ENCODE measurements at places on chromosomes 16 and 17.

DNA sequence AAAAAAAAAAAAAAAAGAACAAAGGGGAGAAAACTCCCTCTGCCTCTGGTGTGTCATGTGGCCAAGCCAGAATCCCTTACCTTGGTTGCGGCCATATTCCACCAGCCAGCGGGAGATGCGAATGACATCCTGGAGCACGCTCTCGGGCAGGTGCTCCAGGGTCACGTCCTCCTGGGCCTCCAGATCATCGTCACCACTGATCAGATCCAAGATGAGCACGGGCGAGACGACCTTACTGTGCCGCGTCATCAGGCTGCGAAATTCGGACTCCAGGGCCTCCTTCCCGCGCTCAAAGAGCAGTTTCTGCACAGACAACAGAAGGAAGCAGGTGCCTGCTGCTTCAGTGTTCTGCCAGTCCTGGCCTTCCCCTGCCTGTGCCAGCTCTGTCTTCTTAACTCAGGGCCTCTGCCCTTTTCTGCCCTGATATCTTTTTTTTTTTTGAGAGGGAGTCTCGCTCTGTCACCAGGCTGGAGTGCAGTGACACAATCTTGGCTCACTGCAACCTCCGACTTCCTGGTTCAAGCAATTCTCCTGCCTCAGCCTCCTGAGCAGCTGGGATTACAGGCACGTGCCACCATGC lies 5.8 kb downstream of the EXOC7 start:
- DNase-seq = no peak

- DNase-seq = no peak
Observed at GRCh38 chr17:6497496-6498221, 53.4 kb downstream of the PIMREG start.

DNA sequence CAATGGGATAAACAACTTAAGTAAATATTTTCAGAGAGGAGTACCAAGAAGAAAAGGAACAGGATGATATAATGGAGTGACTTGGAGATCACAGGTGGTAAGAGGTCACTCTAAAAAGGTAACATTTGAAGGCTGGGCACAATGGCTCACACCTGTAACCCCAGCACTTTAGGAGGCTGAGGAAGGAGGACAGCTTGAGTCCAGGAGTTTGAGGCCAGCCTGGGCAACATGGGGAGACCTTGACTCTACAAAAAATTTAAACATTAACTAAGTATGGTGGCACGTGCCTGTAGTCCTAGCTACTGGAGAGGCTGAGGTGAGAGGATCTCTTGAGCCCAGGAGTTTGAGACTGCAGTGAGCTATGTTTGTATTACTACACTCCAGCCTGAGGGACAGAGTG lies 3.4 kb upstream of the TMEM11 start:
- no peak for DNase-seq

GRCh38 chr17:80457236-80457856 lies 19.1 kb downstream of the NPTX1 start:
- no peak for DNase-seq

GRCh38 chr17:17784657-17785267 lies 52.0 kb downstream of the SREBF1 start:
- no peak for DNase-seq

GRCh38 chr17:48194097-48194550 lies 86.6 kb downstream of the SNX11 start:
- no peak for DNase-seq

DNA sequence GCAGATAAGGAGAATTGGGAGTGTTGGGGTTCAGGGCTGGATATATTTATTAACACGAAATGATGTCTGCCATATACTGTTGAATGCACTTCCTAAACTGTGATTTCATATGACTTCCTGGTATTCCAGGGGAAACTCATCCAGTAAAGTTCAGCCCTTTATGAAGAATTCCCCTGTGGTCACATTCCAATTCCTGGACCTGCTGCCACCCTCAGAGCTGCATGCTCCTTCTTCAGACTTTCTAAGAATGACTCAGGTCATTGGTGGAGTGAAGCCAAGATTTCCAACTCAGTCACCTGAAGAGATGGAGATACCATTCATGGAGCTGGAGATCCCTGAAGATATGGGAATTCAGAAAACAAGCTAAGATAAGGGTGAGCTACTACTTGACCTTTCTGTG lies 114.2 kb upstream of the TMEM97 start:
- no peak for DNase-seq

DNA sequence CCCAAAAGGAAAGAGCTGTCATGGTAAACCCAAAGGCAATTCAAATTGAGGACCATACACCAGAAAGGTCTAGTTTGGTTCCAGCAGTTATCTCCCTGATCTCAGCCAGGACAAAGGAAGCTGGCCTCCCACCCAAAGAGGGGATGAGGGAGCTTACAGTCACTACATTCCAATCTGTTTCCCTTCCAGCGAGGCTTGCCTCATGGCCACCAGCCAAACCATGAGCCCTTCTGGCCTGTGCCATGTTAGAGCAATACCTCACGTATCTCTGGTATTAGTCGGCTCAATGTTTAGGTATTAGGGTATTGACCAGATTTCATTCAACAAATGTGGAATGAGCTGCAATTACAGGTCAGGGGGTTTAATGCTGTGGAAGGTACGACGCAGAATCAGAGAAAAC lies 8.4 kb downstream of the NDUFAB1 start:
- no peak for DNase-seq

- no peak for DNase-seq
Observed at GRCh38 chr17:46935658-46936266, 12.8 kb downstream of the GOSR2 start.

DNA sequence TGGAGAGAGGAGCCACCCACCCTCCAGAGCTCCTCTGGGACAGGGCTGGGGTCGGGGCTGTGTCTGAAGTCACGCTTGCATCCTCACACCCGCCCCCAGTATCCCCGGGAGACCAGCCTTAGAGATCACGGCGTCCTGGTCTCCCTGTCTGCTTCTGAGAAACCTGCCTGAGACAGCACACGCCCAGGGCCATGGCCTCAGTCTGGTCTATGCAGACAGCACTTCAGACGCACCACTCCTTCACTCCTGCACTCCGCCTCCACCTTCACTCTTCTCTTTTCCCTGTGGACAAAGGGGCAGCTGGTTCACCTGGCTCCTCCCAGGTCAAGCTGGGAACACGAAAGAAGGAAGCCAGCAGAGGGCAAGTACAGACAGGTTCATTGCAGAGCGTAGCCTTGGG lies 248.0 kb upstream of the GSE1 start:
- DNase-seq = no peak

DNA sequence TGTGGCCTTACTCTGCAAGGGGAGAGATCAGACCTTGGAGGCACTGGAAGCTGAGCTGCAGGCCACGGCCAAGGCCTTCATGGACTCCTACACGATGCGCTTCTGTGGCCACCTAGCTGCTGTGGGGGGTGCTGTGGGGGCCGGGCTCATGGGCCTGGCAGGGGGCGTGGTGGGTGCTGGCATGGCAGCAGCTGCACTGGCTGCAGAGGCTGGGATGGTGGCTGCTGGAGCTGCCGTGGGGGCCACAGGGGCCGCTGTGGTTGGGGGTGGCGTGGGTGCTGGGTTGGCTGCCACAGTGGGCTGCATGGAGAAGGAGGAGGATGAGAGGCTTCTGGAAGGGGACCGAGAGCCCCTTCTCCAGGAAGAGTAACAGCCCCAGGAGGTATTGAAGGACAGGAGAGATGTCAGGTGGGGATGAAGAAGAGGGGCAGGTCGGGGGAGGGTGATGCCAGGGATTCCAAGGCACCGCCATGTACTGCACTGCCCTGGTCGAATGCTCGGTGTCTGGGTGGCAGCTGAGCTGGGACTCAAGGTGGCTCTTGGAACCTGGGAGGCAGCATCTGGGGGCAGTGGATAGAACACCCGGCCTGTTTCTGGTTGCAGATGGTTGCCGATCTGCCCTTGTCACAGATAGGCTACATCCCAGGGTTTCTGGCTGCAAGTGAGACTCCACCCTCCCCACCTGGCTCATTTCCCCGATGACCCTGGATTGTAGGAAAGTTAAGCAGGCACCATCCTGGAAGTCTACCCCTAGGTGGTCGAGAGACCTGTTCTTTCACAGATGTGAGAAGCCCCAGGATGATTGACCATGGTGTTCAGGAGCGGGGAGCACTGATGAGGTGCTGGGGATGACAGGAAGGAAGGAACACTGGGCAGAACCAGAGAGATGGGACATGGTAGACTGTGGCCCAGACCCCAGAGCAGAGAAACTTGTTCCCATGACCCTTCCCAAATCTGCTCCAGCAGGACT lies 5.1 kb downstream of the RNF112 start:
- DNase-seq = no peak

DNA sequence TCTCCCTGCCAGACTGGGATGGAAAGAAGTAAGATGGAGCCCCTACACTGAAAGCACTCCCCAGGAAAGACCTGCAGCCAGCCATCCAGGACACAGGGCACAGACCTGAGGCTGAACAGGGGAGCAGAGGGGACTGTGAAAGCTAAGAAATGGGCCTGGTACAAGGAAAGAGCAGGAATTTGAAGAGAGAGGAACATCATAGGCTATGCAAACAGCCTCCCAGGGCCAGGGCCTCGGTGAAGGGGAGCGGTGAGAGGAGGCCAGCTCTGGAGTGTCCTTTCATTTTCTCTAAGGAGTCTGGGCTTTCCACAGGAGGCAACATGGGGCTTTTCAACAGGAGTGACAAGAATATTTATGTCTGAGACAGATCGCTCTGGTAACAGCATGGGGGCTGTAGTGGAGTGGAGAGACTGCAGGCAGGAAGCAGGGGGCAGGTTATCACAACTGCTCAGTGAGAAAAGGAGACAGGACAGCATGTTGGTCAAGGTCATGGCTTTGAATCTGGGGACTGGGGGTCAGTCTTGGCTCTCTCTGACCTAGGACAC lies 50.1 kb downstream of the TOM1L2 start:
- no peak for DNase-seq

- DNase-seq = no peak
Observed at GRCh38 chr17:29031488-29031887, 11.5 kb upstream of the PIPOX start.

DNA sequence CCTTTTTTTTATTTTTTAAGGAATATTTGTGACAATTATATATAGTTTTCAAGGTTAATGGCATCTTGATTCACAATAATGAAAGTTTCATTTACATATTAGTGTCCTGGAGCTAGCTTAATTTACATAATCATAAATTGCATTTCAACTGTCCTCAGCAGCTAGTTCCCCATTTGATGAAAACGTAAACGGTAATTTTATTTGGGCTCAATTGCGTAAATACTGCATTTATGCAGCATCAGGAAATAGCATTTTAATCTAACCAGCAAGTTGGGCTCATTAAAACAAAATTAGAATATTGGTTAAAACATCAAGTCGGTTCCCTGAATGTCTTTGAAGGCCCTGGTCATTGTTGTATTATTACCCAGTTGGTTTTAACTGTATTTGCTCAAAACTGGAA lies 136.8 kb upstream of the CDH5 start:
- DNase-seq = no peak

DNA sequence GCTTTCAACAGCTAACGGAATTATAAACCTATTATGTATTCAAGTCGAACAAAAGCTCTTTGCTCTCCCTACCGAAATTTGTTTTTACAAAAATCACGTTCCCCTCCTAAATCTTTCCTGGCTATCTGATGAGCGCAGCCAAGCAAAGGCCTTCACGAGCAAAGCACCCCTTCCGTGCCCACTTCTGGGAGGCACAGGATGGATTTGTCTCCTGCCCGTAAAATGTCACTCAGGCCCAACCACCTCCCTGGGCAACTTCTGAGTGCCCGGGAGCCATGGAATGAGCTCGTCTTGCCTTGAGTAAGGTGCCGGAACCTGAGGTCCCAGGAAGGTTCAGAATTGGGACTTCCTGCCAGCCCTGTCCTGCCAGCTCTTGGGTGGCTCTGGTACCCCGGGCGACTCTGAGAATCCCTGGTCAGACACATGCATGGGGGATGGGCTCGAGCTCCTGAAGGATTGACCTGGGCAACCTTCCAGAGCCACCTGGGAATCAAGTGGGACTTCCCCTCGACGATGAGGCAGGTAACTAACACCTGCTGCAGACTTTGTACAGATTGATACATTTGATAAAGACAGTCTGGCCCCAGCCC lies 19.8 kb downstream of the SLC7A5 start:
- no peak for DNase-seq

DNA sequence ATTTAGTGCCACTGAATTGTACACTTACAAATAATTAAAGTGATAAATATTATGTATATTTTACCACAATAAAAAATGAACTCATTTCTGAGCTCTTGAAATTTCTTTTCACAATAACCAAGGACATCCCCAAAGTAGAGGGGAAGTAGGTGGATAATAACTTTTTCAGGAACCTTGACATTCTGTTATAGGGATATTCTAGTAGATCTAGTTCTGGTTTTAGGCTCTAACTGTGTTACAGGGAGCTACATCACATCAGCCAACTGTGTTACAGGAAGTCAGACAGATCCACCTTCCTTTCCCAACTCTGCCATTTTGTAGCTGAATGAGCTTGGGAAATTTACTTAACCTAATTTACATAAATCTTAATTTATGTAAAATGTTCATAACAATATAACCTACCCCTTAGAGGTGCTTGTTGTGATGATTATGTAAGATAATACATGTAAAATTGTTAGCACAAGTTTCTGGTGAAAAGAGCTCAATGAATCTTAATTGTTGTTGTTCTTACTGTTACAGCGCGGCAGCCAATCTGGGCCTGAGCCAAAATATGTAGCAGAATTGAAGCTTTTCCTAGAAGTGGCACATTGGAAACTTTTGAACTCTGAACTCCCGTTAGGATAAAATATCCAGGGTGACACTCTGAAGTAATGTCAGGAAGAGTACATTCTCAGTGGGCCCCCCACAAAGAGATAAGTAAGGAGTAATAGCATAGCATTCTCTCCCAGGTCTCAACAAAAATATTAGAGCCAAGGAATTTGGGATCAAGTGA lies 169.8 kb downstream of the AATF start:
- DNase-seq = no peak

GRCh38 chr17:49469831-49470810 lies 25.0 kb upstream of the NGFR start:
- DNase-seq = no peak

GRCh38 chr17:77101521-77102410 lies 39.0 kb upstream of the SEC14L1 start:
- DNase-seq = no peak

GRCh38 chr16:79768276-79768970 lies 167.9 kb upstream of the MAF start:
- DNase-seq = no peak

GRCh38 chr16:12780467-12780866 lies 23.2 kb downstream of the CPPED1 start:
- no peak for DNase-seq

DNA sequence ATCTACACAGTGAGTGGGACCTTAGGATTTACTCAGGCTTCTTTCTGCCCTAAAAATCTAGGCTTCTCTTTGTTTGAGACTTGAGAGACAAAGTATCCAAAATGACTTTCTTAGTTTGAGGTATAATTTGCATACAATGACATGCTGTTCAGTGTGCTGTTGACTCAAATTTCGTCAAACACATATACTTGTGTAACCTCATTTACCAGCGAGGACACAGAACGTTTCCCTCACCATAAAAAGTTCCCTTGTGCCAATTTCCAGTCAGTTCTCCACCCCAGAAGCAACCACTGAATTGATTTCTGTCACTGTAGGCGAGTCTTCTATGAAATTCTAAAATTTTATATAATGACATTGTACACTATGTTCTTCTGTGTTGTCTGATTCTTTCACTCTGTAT lies 68.0 kb upstream of the MAF start:
- DNase-seq = no peak

- DNase-seq = no peak
Observed at GRCh38 chr17:151886-152859, 14.8 kb downstream of the SCGB1C2 start.
